ENCODE measurements at places on chromosomes 5 and 9.
A peak's percentile ranks its signal among the peaks of the same experiment; 100 is the strongest.

- no peak for DNase-seq
Observed at GRCh38 chr5:98791001-98791519, 17.6 kb downstream of the RGMB start.

DNA sequence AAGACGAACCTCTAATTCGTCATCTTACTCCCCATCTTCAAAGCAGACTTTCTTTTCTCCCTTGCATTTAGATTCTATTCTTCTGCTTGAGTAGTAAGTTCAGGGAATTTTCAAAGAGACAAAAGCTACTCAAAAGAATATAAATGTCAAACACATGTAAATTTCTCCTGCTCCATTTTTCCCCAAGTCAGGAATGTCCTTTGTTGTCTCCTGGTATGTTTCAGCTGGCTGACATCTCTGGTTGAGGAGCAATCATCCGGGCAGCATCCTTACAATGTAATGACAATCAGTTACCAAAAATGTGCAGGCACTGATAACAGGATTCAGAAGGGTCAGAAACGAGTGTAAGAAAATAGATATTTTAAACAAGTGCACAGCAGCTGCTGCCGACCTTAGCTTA, 47.6 kb upstream of the PPP1R2B start:
- no peak for DNase-seq

- DNase-seq = no peak
Observed at GRCh38 chr9:127634021-127634420, 21.9 kb downstream of the STXBP1 start.

GRCh38 chr9:3730511-3730922, 204.7 kb upstream of the RFX3 start:
- DNase-seq = no peak

GRCh38 chr9:28024676-28025075, 451.4 kb upstream of the C9orf72 start:
- DNase-seq = no peak

GRCh38 chr5:149723374-149723773, 6.7 kb upstream of the PPARGC1B start:
- no peak for DNase-seq

GRCh38 chr9:122382901-122383850, 12.4 kb downstream of the PTGS1 start:
- peak; percentile 23 for DNase-seq

DNA sequence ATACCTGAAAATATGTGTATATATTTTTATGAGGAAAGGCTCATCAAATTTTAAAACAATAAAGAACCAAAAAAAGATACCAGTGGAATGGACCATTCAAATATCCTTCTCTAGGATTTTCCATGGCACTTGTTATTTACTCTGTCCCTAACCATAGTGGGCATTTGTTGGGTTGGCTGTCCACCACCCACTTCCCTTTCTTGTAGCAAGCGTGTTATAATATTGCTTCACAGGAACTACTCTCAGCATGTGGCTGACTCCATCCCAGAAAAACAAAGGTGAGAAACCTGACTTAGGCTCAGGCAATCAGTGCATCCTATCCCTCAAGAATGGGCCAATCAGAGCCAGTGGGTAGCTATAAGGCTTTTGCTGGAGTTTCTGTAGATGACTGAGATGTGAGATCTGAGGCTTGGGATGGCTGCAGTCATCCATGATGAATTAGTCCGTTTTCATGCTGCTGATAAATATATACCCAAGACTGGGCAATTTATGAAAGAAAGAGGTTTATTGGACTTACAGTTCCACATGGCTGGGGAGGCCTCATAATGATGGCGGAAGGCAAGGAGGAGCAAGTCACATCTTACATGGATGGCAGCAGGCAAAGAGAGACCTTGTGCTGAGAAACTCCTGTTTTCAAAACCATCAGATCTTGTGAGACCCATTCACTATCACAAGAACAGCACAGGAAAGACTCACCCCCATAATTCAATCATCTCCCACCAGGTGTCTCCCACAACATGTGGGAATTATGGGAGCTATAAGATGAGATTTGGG, 17.2 kb downstream of the C5orf63 start:
- DNase-seq = no peak

GRCh38 chr9:123536455-123536868, 180.5 kb downstream of the CRB2 start:
- no peak for DNase-seq

GRCh38 chr9:109182940-109183798, 16.1 kb upstream of the FRRS1L start:
- DNase-seq = peak; percentile 37

DNA sequence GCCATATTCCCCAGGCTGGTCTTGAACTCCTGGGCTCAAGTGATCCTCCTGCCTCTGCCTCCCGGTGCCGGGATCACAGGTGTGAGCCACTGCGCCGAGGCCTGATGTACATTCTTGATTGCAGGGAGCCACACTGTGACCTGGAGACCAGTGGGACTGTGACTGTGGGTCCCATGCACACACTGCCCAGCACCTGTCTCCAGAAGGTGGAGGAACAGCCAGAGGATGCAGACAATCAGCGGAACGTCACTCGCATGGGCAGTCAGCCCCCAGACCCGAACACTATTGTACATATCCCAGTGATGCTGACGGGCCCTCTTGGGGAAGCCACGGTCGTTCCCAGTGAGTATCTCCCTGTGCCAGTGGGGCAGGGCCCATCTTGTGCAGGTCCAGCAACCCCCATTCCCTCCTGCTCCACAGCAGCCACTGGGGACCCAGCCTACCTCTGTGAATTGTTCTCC, 147.3 kb downstream of the CACNA1B start:
- DNase-seq = no peak

GRCh38 chr5:103829585-103829984, 267.0 kb upstream of the NUDT12 start:
- DNase-seq = peak; percentile 3

- peak; percentile 94 for DNase-seq
Observed at GRCh38 chr5:149561848-149562247, 10.6 kb upstream of the CSNK1A1 start.

DNA sequence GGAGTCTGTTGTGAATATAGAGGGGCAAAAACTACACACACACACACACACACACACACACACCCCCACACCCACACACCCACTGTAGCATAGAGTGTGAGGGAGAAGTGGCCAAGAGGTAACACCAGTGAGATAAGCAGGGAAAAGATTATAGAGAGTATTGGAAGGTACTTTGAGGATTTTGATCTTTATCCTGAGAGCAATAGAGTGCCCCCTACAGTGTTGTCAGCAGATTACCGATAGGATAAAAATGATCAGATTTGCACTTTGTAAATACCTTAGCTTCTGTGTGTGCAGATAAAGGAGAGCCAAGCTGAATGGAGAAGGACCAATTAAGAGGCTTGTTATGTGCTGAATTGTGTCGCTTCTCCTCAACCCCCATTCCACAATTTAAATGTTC, 32.3 kb downstream of the ERCC6L2 start:
- peak; percentile 15 for DNase-seq

- DNase-seq = no peak
Observed at GRCh38 chr9:79565245-79565644, 6.5 kb upstream of the TLE4 start.

- DNase-seq = no peak
Observed at GRCh38 chr9:98021306-98022040, 35.1 kb upstream of the NANS start.

DNA sequence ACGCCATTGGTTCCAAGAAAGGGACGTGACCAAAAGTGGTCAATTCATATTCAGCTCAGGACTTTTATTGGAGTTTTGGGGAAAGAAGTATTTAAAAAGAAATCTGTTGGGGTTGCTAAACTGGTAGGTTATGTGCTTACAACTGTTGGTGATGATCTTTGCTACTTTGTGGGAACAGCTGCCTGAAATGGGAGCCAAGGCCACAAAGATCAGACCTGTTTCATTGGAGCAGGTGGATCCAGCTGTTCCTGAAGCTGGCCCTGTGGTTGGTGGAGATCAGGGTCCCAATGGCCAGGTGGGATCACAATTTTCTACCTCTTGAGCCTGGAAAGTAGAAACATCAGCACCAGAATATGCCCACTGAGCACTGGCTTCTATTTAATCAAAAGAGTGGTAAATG, 144.5 kb downstream of the PSAT1 start:
- no peak for DNase-seq

GRCh38 chr9:114674798-114675540, 7.0 kb downstream of the TEX48 start:
- DNase-seq = no peak

DNA sequence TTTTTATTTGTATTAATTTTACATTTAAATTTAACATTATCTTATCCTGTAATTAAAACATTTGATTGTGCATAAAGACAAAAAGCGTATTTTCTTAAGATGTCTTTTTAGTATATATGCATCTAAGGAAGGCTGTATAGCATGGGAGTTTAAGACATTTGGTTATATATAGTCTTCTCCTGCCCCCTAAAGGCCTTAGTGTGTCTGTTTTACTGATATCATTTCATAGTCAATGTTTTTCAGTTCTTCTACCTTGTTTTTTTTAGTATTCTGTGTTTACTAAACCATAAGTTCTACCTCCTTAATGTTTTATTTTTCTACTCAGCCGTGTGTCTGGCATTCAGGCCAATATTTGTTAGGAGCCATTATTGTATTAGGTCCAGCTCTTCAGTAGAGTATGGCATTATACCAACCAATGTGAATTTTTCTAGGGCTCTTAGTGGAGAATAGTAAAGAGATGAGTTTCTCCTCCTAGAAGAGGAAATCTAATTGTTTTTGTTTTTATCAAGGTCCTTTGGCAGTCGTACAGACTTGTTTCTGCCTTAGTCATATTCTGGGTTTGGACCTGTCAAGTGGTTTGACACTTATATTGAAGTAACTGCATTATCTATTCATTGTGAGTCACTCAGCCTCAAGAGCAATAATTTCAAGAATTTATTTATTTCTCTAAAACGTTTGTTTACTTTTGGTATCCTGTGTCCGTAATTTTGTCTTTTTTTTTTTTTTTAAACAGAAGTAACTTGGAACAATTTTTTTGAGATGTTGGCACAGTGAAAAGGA, 74.8 kb downstream of the SLF1 start:
- peak; percentile 66 for DNase-seq

DNA sequence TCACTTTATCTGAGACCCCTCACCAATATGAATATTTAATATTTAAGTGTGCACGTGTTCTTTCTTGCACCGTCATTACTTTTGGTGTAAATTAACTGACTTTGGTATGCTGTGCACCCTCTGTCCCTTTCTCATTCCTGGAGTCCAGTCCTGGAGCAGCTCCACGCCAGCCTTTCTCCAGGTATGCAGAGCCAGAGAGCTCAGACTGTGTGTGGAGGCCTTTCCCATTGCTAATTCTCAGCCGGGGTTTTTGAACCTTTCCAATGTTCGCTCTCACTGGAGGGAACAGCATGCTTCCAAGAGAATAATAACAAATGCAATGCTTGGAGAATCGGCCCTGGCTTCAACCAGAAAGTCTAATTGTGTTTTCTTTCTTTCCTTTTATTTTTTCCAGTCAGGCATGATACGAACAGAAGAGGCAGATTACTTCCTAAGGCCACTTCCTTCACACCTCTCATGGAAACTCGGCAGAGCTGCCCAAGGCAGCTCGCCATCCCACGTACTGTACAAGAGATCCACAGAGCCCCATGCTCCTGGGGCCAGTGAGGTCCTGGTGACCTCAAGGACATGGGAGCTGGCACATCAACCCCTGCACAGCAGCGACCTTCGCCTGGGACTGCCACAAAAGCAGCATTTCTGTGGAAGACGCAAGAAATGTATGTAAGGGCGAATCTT, 41.7 kb downstream of the ADAMTS16 start:
- no peak for DNase-seq

GRCh38 chr9:69292078-69292477, 32.9 kb upstream of the ENTREP1 start:
- no peak for DNase-seq

- no peak for DNase-seq
Observed at GRCh38 chr9:6842584-6842947, 84.8 kb downstream of the KDM4C start.

GRCh38 chr5:89849830-89850512, 559.6 kb downstream of the CETN3 start:
- DNase-seq = no peak

DNA sequence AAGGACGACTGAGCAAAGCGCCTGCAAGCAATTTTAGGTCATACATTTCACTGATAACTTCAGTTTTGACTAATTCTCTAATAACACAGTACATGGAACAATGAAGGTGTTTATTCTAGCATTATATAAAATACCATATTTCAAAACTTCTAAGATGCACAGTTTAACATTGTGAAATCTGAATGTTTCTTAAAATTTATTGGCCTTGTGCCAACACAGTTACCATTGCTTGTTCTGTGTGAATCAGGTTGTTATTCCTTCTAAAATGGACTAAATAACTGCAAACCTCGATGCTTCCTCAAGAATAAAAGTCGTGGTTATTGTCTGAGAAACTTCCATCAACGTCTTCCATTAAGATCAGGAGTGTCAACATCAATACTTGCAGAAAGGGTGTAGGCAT, 8.0 kb downstream of the MCC start:
- no peak for DNase-seq

All from ACHN (cell line).